HS-27A (cell line): ENCODE measurements at places on chromosomes 2 and 18.

- DNase-seq, result no peak
Measured at GRCh38 chr18:46678785-46679399, 21.9 kb upstream of the LOXHD1 start.

DNA sequence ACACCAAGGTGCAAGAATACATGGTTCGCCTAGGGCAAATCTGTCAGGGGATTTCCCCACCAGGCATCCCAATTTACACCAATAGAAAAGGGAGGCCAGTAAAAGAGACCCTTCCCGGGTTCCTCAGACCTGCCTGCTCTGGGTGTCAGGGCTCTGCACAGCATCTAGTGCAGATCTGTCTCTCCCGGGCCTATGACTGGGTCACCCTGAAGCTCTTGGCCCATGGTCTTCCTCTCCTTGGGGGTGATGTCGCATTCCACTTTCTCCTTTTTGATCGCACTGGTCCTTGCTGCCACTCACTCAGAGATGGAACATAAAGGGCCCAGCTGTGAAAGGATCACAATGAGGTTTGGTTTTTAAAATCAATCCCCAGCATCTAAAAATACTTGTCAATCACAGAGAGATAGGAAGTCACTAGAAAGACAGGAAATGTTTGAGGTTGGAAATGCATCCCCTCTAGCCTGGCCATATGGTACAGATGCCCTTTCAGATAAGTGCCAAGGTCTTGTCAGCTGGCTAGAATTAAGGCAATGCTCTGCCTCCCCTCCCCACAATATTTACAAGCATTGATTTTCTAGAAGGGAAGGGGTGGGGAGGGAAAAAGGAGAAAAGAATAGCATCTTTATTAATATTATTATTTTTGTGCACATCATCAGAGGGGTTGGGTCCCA lies 34.9 kb upstream of the AFTPH start:
- DNase-seq, result no peak

GRCh38 chr2:131126436-131126835 lies 21.3 kb downstream of the PLEKHB2 start:
- no peak for DNase-seq

GRCh38 chr2:241193271-241193670 lies 4.8 kb downstream of the ANO7 start:
- DNase-seq, result no peak

GRCh38 chr2:164515030-164515429 lies 106.3 kb downstream of the GRB14 start:
- no peak for DNase-seq

- DNase-seq, result peak; percentile 78
Measured at GRCh38 chr2:162926501-162926900, 87.9 kb upstream of the KCNH7 start.

DNA sequence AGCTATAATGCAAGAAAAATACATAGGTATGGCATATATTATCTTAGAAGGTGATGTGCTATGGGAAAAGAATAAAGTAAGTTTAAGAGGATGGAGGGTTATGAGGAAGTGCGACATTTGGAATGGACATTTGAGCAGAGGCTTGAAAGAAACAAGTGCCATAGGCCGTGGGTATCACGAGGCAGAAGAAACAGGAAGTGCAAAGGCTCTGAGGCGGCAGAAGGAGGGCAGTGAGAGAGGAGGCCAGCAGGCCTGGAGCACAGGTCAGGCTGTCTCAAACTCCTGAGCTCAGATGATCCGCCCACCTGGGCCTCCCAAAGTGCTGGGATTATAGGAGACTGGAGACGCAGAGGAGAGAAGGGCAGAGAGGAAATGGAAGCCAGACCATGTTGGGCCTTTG lies 40.7 kb upstream of the EPHA4 start:
- no peak for DNase-seq

GRCh38 chr2:67255933-67256615 lies 141.1 kb upstream of the ETAA1 start:
- no peak for DNase-seq

GRCh38 chr18:12315490-12315889 lies 7.4 kb downstream of the TUBB6 start:
- DNase-seq, result no peak

- no peak for DNase-seq
Measured at GRCh38 chr2:237566401-237567235, at the start of gene PRLH. PRLH (plus strand) TSS chr2:237566574; CDS start chr2:237566574, 0 bp downstream.

DNA sequence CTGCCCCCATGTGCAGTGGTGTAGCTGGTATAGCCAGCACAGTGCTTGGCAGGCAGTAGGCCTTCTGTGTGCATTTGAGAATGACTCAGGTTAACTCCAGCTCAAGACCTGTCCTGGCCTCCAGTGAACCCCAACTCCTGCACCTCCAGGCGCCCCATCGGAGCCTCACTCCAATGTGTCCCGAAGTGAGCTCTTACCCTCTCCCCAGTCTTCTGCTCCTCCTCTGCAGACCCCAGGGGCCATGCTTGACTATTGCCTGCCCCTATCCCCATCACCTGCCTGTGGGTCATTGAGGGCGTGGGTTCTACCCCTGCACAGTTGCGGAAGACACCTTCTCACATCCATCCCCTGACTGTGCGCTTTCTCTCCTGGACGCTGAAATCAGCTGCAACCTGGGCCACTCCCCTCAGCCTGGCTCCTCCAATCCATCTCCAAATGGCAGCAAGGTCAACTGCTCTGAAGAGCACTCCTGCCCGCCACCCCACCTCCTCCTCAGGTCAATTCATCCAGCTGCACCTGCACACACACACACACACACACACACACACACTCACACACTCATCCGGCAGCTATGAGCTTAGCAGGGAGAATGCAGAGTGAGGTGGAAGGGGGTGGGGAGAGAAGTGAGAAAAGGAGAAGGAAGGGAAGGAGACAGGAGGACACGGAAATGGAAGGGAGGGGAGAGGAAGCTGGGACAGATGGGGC lies 130.3 kb upstream of the GLI2 start:
- no peak for DNase-seq
